ENCODE measurements at places on chromosomes 2 and 18.
A peak's percentile ranks its signal among the peaks of the same experiment; 100 is the strongest.

GRCh38 chr2:222891890-222892289 is 31.1 kb downstream of the ACSL3 start:
- no peak for DNase-seq

DNA sequence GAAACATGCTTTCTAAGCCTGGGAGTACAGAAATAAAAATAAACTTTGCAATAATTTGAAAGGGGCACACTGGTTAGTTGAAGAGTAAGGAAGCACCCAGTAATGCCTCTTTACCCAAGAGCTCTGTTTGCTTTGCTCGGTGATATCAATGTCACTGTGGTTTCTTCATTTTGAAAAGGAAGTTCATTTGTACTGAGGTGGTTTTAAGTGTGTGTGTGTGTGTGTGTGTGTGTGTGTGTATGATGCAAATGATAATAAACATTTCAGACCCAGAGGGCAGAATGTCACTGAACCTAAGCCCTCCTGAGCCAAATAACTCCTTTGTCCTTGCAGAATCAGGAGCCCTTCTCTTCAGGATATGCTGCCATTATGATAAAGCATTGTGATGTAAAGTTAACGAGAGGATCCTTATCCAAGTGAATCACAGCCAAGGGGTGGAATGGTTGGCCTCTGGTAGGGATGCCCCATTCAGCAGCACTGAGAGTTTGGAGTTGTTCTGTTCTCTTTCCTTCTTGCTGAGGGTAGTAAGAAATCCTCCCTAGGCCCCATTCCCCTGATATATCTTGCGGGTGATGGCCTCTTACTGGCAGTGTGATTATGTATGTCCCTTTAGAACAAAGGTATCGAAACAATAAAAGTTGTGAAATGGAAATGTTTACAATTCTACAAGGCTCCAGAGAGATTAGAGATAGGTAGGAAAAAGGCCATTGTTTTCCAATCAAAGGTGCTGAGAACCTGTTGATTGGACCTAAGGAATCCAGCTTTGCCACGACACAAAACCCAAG is 7.6 kb downstream of the ITGA6 start:
- DNase-seq: no peak

DNA sequence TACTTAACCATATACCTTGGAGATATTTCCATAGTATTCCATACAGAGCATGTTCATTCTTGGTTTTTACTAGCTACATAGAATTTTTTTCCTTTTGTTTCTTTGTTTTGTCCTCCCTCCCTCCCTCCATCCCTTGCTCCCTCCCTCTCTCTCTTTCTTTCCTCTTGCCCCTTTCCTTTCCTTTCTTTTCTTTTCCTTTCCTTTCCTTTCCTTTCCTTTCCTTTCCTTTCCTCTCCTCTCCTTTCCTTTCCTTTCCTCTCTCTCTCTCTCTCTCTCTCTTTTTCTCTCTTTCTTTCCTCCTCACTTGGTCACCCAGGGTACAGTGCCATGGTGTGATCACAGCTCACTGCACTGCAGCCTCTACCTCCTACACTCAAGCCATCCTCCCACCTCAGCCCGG is 28.3 kb downstream of the RPL37A start:
- DNase-seq: no peak

DNA sequence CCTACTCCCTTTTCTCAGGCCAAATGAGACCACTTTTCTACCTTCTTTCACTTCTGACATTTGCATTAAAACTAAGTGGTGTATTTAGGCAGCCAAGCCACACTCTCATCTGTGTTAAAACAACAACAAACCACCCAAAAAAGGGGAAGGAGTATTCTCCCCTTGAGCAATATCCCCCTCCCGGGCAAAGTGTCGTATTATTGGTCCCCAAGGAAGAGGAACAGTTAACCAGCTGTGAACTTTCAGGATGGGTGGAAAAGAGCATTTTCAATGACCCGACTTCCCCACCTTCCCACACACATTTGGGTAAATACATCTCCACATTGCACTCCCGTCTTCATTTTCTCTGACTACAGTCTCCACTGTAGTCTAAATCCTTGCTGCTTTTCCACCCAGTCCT is 44.3 kb downstream of the FEZ2 start:
- no peak for DNase-seq

DNA sequence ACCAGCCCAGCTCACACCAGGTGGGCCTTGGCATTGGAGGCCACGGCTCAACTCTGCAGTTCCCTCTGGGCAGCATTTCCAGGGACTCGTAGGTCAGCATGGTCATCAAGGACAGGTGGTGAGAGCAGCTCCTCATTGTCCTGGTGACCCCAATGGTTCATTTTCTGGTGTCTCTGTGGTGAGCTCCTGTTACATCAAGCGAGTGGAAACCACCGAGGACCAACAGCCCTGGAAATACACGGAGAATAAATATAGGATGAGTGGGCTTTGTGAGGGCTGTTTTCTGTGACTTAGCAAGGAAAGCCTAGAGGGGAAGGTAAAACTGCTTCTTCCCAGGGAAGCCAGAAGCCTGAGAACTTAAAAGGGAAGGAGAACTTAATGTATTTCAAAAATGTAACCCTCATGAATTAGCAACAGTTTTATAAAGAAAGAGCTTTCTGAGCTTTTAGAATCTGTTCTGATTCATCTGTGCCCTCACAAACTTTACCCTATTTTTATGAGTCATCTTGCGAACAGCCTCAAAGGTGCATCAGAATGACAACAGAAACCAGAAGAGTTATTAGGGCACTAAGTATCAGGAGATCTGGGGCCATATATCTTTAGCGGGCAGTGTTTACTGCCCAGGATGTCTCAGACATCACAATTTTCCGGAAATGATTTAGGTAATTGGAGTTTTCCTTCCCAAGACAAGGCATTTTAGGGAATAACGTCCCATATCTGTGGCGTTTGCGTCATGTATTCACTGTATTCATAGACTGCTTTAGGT is 18.7 kb downstream of the C2orf92 start:
- no peak for DNase-seq

- no peak for DNase-seq
These were observed 53.3 kb downstream of the ZEB2 start for GRCh38 chr2:144466637-144467036.

GRCh38 chr2:118168615-118169014 is 80.3 kb downstream of the INSIG2 start:
- DNase-seq: no peak

DNA sequence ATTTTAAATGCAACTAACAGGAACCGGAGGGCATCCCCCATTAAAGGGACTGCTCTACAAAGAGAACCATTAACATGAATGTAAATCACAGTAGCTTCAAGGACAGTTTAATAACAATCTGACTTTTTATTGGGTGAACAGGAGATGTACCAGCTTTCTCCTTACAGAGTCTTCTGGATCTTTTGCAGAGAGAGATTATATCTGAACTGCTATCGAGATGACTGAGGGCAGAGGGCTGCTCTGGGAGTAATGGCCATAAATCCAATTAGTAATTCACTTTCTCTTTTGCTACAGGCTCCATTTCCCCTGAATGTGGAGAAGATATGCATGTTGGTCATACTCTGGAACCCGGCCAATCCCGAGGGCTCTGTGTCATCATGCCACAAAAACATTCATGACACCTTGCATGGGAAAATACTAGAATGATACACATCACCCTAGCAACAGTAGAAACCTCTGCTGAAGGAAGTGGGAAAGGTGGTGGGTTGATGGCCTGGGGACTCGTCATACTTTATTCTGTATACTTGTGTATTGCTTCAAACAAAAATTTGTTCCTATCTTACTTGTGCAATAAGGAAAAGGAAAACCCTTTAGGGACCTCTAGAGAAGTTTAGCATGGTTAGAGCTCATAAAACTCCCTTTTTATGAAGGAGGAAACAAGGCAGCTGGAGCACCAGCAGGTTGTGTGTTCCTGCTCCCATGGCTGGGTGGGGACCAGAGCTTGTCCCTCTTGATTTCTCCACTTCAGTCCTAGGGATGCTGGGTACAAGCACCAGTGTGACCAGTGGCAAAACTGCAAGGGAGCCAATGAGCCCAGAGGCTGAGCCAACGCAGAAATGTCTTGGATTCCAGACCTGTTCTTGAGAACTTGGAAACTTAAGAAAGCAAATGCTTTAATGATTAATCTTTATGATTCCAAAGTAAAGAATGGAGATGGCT is 26.0 kb downstream of the CTAGE1 start:
- DNase-seq: peak; percentile 47

DNA sequence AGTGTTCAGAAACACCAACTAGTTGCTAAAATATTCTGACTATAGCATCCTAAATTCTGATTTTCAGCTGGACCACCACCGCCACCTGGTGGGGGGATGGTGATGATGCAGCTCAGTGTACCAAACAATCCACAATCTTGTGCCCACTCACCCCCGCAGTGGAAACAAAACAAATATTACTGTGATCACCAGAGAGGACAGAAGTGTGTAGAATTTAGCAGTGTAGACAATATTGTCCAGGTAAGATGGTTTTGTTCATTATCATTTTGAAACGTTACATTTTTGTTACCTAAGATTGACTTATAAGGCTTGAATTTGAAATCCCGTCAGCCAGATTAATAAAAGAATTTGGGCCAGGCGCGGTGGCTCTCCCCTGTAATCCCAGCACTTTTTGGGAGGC is 31.7 kb upstream of the UBXN4 start:
- peak; percentile 75 for DNase-seq

DNA sequence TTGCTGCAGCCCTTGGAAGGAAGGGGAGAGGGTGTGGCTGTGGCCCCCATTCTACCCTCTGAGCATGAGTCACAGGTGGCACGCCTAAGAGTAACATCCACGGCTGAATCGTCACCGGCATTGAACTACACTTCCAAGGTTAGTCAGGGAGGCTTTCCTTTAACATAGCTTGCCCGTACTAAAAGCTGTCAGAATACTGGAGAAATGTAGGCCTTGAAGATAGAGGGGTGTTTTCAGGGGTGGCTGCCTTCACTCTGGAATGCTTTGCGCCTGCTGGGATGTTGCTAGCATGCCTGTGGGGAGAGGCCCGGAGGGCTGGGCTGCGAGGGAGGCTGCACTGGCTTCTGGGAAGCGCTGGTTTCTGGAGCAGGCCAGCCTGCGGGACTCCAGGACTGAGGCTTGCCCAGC is 333.7 kb downstream of the AGAP1 start:
- no peak for DNase-seq

DNA sequence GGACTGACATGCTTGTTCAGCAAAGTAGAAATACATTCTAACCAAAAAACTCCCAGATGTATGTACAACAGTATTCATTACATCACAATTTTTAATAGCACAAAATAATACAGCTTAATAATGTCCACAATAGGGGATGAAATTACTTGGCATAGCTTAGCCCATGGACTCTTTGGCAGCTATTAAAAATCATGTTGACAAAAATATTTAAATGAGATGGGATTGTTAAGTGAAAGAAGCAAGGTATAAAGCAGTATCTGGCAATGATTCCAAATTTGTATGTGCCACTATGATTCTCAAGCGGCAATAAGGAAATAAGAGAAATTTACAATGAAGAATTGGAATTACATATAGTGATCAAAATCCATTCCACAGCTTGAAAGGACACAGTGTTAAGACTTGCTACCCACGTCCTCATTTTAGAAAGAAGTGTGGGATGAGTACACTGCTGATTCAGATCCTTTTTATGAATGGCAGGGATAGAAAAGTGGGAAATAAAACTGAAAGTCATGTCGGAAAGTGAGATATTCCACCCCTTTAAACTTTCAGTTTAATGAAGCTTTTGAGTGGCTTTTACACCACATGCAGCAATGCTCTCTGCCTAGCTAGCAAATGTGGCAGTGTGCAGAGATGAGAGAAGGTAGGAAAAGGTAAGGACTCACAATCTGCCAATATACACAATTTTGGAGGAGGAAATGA is 2.4 kb downstream of the GAREM1 start:
- DNase-seq: no peak

DNA sequence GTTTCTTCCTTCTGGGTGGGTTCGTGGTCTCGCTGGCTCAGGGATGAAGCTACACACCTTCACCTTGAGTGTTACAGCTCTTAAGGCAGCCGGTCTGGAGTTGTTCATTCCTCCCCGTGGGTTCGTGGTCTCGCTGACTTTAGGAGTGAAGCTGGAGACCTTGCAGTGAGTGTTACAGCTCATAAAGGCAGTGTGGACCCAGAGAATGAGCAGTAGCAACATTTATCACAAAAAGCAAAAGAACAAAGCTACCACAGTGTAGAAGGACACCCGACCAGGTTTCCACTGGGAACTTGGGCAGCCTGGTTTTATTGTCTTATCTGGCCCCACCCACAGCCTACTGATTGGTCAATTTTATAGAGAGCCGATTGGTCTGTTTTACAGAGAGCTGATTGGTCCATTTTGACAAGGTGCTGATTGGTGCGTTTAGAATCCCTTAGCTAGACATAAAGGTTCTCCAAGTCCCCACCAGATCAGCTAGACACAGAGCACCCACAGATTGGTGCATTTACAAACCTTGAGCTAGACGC is 20.1 kb upstream of the ROCK1 start:
- DNase-seq: no peak

GRCh38 chr2:64063924-64064331 is 44.7 kb upstream of the VPS54 start:
- no peak for DNase-seq

All from stimulated activated naive CD8-positive, alpha-beta T cell treated with anti-CD3 and anti-CD28 coated beads, Interleukin-15, Interleukin-2, amounts not matched to agents 100 U/mL and 50 U/mL, for 24 hours (primary cell).